Stimulated activated CD4-positive, alpha-beta T cell treated with anti-CD3 and anti-CD28 coated beads, Interleukin-1b, Interleukin-23, amount 100 ng/mL, for 1 hour (primary cell): ENCODE measurements at places on chromosomes 1 and 21.
A peak's percentile ranks its signal among the peaks of the same experiment; 100 is the strongest.

- DNase-seq = peak; percentile 27
These were observed 302.7 kb downstream of the DUSP10 start for GRCh38 chr1:221439008-221439746.

- no peak for DNase-seq
These were observed 22.2 kb downstream of the SLC25A33 start for GRCh38 chr1:9561429-9561828.

DNA sequence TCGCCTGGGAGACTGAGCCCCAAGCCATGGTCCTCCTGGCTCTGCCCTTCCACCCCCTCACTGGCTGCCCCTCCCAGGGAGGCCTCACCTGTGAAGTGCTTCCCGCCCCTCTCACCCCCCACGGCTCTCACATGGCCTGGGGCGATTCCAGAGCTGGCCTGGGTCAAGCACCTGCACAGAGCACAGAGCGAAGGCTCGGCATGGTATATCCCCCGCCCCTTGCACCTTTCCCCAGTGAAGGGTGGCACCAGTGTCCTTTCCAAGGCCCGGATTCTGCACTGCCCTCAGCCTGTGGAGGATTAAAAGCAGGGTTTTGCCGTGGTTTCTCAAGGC is 1.1 kb upstream of the AJAP1 start:
- DNase-seq = no peak

- DNase-seq = no peak
These were observed 88.9 kb downstream of the CRB1 start for GRCh38 chr1:197356723-197357533.

GRCh38 chr1:1003618-1004419 is 3.9 kb upstream of the HES4 start:
- DNase-seq = no peak

GRCh38 chr1:81414488-81415015 is 386.2 kb upstream of the ADGRL2 start:
- no peak for DNase-seq

GRCh38 chr1:48920851-48921250 is 144.2 kb upstream of the BEND5 start:
- no peak for DNase-seq

DNA sequence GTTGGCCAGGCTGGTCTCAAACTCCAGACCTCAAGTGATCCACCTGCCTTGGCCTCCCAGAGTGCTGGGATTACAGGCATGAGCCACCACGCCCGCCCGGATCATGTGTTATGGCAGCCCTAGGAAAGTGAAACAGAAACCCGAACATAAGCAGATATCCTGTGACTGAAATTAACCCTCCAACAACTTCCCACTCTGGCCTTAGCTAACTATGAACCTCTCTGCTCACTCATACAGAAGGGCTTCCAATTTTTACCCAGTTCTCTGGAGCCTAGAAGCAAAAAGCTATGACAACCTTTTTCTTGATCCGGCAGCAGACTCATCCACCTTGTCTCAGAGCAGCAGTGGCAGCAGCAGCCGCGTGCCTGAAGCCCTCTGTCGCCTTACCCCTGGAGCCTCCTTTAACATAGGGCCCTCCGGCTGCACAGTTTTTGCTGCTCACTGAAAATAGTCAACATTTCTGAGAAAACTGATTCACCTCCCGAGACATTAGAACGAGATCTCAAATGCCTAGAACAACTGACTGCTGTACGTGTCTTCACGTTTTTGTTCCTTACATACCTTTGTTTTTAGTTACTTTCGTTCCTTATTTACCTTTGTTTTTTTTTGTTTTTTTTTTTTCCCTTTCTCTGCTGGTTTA is 9.3 kb downstream of the CBR1 start:
- no peak for DNase-seq

GRCh38 chr1:5949085-5949760 is 43.0 kb downstream of the NPHP4 start:
- DNase-seq = no peak

GRCh38 chr1:43007377-43008114 is 48.9 kb upstream of the SLC2A1 start:
- no peak for DNase-seq

- DNase-seq = no peak
These were observed 16.6 kb upstream of the TINAGL1 start for GRCh38 chr1:31559715-31560114.

GRCh38 chr1:27591622-27592021 is 12.3 kb downstream of the AHDC1 start:
- no peak for DNase-seq
